ENCODE measurements at places on chromosomes 11 and 22.

DNA sequence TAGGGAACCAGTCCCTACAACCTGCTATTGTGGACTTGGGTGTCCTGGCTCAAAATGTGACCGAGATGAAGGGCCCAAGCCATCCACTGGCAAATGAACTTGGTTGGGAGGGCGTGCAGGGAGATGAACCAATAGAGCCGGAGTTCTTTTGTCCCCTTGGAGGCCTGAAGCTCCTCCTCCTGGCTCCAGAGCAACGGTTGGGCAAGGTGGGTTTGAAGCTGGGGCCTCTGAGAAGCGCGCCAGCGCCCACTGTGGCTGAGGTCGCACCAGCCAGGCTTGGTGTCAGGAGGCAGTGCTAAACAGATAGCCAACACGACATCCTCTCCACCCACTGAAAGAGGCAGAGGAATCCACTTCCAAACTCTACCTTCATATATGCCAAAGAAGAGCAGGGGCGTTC is 36.0 kb upstream of the PACSIN2 start:
- no peak for DNase-seq

DNA sequence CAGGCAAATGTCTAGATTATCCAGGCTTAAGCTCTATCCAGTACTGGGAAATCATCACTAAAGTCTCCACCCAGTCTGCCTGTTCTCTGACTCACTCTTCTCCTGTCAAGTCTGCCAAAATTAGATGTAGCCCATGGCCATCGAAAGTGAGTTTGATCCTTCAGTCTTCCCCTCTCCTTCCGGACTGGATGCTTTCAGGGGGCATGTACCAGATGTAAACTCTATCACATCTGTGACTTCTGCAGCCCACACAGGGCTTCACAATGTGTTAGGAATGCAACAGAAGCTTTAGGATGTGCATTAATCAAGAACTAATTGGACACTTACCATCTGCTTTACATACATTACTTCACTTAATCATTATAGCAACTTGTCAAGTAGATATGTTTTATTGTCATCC is 12.3 kb downstream of the ME3 start:
- DNase-seq = peak; percentile 77

GRCh38 chr22:17878941-17879340 is 104.7 kb upstream of the BID start:
- DNase-seq = peak; percentile 52

GRCh38 chr11:116882386-116882785 is 45.0 kb upstream of the APOA1 start:
- peak; percentile 93 for DNase-seq

DNA sequence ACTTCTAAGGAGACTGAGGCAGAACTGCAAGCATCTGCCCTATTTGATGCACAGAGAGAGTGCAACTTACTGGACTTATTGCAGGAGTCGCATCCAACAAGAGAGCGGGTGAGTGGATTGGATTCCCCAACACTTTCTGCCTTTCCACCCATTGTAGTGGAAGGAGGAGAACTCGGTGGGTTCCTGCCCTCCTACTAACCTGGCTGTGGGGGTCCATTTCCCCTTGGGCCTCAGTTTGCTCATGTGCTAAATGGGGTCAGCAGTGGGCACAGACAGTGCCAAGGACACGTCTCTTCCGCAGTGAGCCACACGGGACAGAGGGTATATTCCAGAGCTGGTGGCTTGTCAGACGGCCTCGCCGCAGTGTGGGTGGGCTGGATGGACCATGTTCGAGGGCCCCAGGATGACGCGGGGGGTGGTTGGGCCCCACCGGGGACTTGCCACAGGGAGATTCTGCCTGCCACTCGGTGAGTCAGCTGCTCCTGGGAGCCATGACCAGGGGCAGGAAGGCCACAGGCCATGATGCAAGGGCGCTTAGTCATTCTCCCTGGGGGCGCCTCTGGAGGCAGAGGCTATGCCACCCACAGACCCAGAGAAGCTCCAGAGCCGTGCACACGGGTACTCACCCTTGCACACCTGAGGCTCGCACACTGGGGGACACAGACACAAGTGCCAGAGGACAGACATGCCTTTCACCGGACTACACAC is 8.2 kb downstream of the ALX4 start:
- DNase-seq = no peak

GRCh38 chr11:26983645-26984044 is 10.3 kb upstream of the FIBIN start:
- DNase-seq = no peak

DNA sequence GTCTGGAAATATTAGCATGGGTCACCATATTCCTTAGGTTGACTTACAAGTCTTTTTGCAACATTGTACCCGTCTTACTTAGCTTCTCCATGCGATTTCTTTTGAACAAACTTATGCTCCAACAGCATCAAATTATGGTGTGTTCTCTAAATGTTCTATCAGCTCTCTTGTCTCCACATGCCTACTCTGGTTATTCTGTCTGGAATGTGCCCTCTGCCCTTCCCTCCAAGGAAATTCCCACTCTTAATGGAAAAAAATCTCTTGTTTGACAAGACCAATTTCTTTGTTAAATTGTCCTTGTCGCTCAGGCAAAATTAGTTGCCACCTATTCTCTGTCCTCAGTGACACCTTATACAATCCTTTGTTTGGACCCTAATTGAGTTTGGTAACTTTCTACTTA is 522.8 kb upstream of the LUZP2 start:
- no peak for DNase-seq

GRCh38 chr22:50436015-50436830 is 38.6 kb downstream of the SBF1 start:
- no peak for DNase-seq

DNA sequence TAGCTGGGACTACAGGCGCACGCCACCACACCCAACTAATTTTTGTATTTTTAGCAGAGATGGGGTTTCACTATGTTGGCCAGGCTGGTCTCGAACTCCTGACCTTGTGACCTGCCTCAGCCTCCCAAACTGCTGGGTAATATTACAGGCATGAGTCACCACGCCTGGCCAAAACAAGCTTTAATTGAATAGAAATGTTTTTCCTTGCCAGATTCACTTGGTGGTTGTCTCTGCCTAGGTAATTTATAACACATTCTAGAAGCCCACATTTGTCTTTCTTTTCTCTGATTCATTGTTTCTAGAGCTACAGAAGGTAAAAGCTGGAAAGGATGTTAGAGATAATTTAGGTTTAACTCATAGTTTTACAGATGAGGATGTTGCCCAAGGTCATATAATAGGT is 41.3 kb downstream of the CECR2 start:
- no peak for DNase-seq

GRCh38 chr11:76787911-76788596 is 4.9 kb downstream of the TSKU start:
- DNase-seq = peak; percentile 76

GRCh38 chr11:12409621-12410005 is 32.2 kb downstream of the PARVA start:
- DNase-seq = peak; percentile 20

DNA sequence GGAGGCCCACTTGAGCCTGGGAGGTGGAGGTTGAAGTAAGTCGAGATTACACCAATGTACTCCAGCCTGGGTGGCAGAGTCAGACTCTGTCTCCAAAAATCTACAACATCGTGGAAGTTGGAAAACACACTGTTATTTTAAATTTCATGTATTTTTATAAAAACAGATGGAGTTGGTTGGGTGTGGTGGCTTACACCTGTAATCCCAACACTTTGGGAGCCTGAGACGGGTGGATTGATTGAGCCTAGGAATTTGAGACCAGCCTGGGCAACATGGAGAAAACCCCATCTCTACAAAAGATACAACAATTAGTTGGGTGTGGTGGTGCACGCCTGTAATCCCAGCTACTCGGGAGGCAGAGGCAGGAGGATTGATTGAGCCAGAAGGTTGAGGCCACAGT is 52.0 kb upstream of the CLTCL1 start:
- DNase-seq = no peak

DNA sequence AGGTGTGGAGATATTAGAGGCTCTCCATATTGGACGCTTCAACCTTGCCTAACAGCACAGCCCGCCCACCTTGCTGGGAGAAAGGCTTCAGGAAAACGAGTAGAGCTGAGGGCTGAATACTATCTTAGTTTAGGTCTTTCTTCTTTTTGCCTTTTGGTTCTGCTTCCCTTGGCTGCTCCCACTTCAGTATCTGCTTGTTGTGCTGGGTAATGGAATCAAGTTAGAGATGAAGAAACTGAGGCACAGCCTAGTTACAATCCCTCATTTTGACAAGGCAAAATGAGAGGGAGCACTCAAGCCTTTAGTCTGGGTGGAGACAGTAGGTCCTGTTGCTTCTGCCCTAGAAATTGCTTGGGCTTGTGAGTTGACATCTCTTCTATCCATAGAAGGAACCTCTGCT is 41.3 kb upstream of the HSD17B12 start:
- no peak for DNase-seq

DNA sequence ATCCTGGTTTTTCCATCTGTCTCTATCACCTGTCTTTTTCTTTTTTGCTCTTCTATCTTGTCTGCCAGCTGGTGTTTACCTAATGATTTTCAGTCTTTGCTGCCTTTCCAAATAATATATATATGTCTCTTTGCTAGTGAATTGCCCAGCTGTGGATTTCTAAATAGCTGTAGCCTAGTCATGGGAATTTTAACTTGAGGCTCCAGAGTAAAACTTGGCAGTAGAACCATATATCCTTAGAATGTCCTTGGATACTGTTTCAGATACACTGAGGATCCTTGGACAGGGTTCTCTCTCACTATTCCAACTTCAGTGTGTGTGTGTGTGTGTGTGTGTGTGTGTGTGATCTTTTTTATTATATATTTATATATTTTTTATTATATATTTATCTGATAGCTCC is 2285.3 kb downstream of the LRRC4C start:
- no peak for DNase-seq

GRCh38 chr11:80635178-80635577 is 1194.3 kb upstream of the TENM4 start:
- no peak for DNase-seq

- no peak for DNase-seq
Observed at GRCh38 chr22:41327124-41327523, 25.8 kb downstream of the ZC3H7B start.

- no peak for DNase-seq
Observed at GRCh38 chr11:108239076-108239475, 16.2 kb downstream of the ATM start.

- no peak for DNase-seq
Observed at GRCh38 chr22:27335102-27335660, 466.4 kb downstream of the MN1 start.

- DNase-seq = peak; percentile 92
Observed at GRCh38 chr22:39277142-39277607, 32.4 kb upstream of the PDGFB start.

- DNase-seq = no peak
Observed at GRCh38 chr22:27996981-27997380, 77.9 kb upstream of the PITPNB start.

DNA sequence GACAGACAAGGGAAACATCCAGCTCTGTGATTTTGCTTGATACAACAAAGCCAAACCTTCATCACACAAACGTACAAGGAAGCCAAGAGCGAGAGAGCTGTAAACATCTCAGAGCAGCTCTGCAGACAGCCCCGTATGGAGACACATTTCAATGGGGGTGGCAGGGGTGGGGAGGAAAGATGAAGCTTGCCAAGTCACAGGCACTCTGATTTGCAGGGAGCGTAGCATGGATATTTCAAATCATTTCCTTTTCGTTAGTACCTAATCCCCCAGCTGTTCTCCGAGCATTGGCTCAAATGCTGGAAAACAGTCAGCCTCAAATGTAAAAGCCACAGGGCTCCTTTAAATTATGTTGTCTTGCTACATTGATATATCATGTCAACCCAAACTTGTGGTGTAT is 458.9 kb upstream of the CADM1 start:
- DNase-seq = no peak

GRCh38 chr22:44291674-44292360 is 20.9 kb downstream of the SHISAL1 start:
- DNase-seq = no peak

DNA sequence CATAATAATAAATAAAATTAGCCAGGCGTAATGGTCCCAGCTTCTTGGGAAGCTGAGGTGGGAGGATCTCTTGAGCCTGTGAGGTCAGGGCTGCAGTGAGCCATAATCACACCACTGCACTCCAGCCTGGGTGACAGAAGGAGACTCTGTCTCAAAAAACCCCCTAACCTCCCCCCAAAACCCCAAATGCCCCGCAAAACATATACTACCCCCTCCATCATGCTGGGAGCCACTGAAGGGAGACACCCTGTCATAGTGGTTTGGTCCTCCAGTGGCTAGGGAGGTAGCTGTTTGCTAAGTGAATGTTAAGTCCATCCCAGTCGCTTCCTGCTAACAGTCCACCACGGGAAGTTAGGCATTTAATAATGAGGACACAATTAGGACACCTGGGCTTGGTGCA is 125.0 kb downstream of the ABTB2 start:
- no peak for DNase-seq

- peak; percentile 1 for DNase-seq
Observed at GRCh38 chr11:92149996-92150395, 74.6 kb upstream of the FAT3 start.

Measured in IMR-90 (cell line).